ENCODE measurements at places on chromosomes 3 and 15. TPM values are rescaled to one million over a fixed set of nuclear protein-coding genes. Genes with fewer than 3 reads are reported as not detected.

The GOLGA6L10 gene
- total RNA-seq: 1.2 TPM

The STRC gene
- total RNA-seq: 0.55 TPM

The TRIM42 gene
- total RNA-seq: not detected

The GOLGA8S gene
- total RNA-seq: 0.07 TPM

The VWA5B2 gene
- not detected for total RNA-seq

The DUOXA2 gene
- total RNA-seq: not detected

The HRG gene
- not detected for total RNA-seq

The MESP2 gene
- not detected for total RNA-seq

The SECISBP2L gene
- 31.0 TPM for total RNA-seq

The UROC1 gene
- total RNA-seq: not detected

The MAP4 gene
- 81.3 TPM for total RNA-seq

The HDAC11 gene
- total RNA-seq: 3.0 TPM

The EPHA6 gene
- not detected for total RNA-seq

The SCN5A gene
- 0.58 TPM for total RNA-seq

The KLHL24 gene
- 34.7 TPM for total RNA-seq

The LAMB2 gene
- not detected for total RNA-seq

The RPP14 gene
- total RNA-seq: 12.3 TPM

The SPINK8 gene
- total RNA-seq: not detected

The CEMIP gene
- not detected for total RNA-seq

The CLEC3B gene
- 0.33 TPM for total RNA-seq

The OXNAD1 gene
- 76.3 TPM for total RNA-seq

The GOLGA6B gene
- total RNA-seq: not detected

The INSYN1 gene
- not detected for total RNA-seq

The STXBP5L gene
- not detected for total RNA-seq

The KBTBD8 gene
- 9.3 TPM for total RNA-seq

The PRR23E gene
- total RNA-seq: not detected

The BFSP2 gene
- not detected for total RNA-seq

The DISP2 gene
- 0.05 TPM for total RNA-seq

The CYP1A1 gene
- 6.0 TPM for total RNA-seq

Measured in activated naive CD4-positive, alpha-beta T cell treated with anti-CD3 and anti-CD28 coated beads, Interleukin-2, amount 10 ng/mL, durations not matched to agents 5 hours and 36 hours (primary cell).